Activated CD8-positive, alpha-beta memory T cell treated with anti-CD3 and anti-CD28 coated beads for 24 hours (primary cell): ENCODE measurements at places on chromosomes 6 and 20.

GRCh38 chr6:161507375-161507774 is 233.5 kb upstream of the AGPAT4 start:
- no peak for DNase-seq

DNA sequence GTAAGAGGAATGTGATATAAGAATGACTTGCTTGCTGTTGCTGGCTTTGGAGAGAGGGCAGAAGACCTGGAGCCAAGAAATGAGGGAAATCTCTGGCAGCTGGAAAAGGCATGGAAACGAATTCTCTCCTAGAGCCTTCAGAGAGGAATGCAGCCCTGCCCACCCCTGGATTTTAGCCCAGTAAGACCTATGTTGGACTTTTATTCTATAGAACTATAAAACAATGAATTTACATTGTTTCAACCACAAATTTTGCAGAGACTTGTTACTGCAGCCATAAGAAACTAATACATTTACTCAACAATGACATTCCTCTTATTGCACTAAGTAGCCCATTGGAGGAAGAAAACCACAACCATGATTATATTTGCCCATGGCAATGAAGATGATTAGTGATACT is 39.5 kb upstream of the PREP start:
- no peak for DNase-seq

- no peak for DNase-seq
Observed at GRCh38 chr6:83872386-83873118, 13.1 kb downstream of the CYB5R4 start.

DNA sequence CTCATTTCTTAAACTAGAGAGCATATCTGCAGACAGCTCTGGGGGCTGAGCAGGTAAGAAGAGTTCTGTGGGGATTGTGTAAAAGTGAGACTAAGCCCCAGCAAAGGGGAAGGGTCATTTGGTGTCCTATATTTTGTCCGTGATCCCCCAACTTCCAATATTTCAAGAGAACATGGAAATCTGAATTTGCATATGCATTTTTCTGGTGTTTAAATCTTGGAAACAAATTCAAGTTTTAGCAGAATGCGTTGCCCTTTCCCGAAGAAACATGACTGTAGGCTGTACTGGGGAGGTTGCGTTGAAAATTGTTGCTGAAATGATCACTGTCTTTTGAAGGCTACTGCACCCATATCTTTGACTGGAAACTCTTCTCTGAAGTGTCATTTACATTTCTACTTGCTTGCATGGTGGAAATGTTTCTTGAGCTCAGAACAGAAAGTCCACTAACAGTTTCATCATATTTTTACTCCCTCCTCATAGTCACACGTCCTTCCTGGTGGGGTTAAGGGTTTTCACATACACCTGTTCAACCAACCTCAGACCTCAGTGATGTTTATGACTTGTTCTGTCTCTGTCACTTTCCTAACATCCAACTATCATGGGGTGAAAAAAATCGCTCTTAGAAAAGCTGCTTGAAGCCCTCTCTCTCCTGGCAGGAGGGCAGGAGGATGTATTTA is 140.3 kb downstream of the BCAS1 start:
- no peak for DNase-seq

DNA sequence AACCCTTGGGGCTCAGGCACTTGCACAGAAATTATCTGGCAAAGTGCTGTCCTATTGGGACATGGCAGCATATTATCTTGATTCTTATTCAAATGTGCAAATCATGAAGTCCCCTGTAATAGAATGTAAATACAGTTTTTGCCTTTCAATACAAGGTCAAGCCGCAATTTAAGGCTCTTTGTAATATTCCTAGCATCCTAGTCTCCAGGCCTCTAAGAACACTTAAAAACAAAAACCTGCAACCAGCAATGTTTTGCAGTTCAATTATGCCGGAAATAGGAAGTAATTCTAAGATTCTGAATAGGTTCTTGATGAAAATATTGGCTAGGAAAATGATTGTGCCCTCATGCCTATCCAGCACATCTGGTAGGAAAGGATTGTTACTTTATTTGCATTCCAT is 197.2 kb upstream of the IRAK1BP1 start:
- no peak for DNase-seq
